ENCODE measurements at places on chromosomes 1 and 21. TPM values are rescaled to one million over a fixed set of nuclear protein-coding genes. Genes with fewer than 3 reads are reported as not detected.

- no peak for DNase-seq
Measured at GRCh38 chr1:151131701-151132334, 14.6 kb downstream of the SEMA6C start.

DNA sequence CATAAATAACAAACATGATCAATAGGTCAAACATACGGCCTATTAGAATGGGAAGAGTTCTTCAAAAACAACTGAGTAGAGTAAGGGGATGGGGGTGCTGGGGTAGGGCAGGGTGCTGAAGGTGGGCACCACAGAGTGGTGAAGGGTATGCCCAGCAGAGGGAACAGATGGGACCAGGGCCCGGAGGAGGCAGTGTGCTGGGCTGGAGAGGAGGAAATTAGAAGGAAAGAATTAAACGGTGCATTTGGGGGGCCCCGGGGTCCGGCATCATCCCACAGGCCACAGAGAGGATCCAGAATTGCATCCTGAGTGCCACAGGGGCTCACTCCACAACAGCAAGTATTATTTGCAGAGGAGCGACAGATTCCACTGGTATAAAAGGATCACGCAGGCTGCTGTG, 94.5 kb downstream of the GLIS1 start:
- no peak for DNase-seq

GPA33 gene
- not detected for total RNA-seq

DNA sequence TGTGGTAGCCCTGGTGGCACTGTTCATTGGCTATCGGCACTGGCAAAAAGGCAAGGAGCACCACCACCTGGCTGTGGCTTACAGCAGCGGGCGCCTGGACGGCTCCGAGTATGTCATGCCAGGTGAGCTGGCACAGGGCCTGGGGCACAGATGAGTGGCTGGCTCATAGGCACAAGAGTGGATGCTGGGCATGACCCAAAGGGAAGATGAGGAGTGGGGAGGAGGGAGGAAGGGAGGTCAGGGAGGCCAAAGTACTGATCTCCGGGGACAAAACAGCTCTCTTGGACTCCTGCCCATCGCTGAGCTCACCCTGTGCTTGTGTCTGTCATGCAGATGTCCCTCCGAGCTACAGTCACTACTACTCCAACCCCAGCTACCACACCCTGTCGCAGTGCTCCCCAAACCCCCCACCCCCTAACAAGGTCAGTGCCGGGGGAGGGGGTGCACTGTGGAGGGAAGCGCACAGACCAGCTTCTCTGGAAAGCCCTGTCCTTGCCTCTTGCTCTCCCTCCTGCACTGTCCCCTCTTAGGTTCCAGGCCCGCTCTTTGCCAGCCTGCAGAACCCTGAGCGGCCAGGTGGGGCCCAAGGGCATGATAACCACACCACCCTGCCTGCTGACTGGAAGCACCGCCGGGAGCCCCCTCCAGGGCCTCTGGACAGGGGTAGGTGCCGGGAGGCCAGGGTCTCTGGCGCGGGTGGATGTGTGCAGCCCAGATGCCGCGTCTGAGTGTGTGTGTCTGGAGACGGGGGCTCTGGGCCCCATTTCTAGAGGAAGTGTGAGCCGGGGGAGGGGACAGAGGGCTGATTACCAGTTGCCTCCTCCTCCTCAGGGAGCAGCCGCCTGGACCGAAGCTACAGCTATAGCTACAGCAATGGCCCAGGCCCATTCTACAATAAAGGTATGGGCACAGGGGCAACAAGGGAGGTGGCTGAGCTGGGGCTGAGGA, 7.3 kb upstream of the LRRC71 start:
- DNase-seq = no peak

- DNase-seq = no peak
Measured at GRCh38 chr21:41338455-41338854, 21.9 kb downstream of the FAM3B start.

AKR7A3 gene
- 0.18 TPM for total RNA-seq

GRCh38 chr1:203204756-203205155, 18.3 kb upstream of the CHI3L1 start:
- DNase-seq = no peak

DNA sequence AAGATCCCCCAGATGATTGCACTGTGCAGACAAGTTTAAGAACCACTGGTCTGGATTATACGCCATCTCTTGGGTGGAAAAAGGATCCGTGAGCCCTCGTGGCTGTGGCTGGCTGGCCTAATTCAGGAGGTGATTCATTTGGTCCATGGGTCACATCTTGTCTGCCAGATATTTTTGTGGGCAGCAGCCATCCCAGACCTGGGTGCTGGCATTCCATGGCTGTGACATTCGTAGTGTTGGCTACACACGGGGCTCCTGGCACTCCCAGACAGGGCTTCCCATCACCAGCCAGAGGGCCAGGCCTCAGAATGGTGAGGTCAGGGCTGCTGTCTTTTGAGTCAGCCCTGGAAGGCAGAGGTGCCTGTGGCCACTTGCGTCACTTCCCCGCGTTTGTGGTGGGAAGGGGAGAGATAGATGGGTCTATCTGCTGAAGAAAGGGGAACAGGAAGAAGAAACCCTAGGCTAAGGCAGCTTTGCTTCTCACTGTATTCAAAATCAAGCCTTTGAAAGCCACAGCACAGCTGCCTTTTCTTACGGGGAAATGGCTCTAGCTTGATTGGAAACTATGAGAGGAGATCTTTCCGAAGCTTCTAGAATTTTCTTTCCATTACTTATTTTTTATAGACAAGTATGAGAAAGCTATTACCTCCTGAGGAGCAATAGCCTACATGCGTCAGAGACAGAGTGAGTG, 32.4 kb downstream of the EIF2D start:
- DNase-seq = no peak

CZIB gene
- total RNA-seq = 35.6 TPM

DNA sequence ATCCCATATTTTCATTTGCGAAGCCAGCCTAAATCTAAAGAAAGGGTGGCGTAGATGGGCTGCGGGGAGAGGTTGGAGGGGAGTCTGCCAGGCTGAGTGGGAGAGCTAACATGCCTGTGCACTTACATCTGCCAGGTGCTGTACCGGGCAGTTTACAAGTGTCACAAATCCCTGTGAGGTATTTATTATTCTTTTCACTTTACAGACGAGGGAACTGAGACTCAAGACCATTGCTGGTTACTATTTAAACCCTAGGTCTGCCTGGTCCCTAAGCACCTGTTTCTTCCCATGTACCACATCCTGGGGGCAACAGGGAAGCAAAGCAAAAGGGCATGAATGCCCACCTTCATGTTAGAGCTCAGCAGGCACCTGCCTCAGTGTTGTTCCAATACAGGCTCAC, 19.4 kb upstream of the EFNA1 start:
- no peak for DNase-seq

DNA sequence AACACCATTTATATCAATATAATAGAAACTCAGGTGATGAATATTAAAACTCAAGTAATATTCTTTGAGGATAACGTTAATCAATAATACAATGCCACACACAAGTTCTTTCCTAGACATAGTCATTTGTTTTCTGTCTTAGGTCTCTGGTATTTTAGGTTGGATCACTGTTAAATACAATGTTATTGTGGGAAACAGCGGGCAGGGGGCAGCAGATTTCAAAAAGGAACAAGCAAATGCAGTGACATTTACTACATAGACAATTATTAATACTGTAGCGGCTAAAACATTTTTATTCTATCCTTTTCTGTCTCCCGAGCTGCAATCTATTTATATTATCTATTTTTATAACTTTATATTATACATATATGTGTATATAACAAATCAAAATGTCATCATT, 186.4 kb upstream of the ZNHIT6 start:
- DNase-seq = peak; percentile 9

GRCh38 chr1:211333906-211334305, 7.3 kb downstream of the TRAF5 start:
- DNase-seq = no peak

NCDN gene
- 14.3 TPM for total RNA-seq

- no peak for DNase-seq
Measured at GRCh38 chr1:104665300-104665699, 915.6 kb downstream of the AMY1C start.

GCSAML gene
- total RNA-seq = not detected

GRCh38 chr1:154689083-154689482, 81.1 kb upstream of the ADAR start:
- DNase-seq = no peak

DNA sequence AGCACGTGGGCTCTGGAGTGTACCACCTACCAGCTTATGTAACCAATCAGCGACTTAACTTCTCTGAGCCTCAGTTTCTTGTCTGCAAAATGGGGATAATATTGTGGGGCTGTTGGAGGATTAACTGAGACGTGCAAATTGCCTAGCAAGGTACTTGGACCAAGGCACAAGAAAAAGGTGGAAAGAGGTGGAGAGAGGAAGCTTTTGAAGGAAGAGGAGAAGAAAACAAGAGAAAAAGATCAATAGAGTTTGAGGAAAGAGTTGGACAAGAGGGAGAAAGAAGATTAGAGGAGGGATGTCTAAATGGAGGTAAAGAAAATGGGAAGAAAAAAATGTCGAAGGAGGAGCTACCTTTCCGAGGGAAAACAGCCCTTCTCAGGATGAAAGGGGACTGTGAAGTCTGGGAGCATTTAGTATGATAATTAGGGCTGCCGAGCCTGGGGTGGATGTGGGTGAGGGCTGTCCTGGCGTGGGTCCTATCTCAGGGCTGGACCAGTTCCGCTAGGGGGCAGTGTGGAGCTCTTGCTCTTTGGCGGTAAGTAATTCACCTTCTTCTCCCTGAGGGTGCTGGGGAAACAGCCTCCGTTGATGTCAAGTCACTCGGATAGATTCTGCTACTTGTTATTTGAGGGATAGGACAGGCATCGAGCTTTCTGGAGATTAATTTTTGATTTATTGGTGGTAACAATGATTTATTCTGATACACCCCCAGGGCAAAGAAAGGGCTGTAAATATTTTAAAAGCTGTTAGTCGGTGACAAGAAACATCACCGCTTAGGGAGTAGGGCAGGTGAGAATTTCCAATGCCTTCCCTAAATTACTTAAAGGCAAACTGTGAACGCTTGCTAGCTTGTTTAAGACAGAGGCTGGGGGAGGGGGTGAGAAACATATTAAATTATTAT, 79.0 kb upstream of the NFASC start:
- no peak for DNase-seq

GRCh38 chr1:6465461-6466005, 440 bp downstream of the TNFRSF25 start:
- no peak for DNase-seq

- DNase-seq = no peak
Measured at GRCh38 chr1:46020010-46020409, 112.4 kb downstream of the PIK3R3 start.

PFKFB2 gene
- total RNA-seq = 12.5 TPM

- DNase-seq = no peak
Measured at GRCh38 chr1:33031506-33031905, 5.2 kb downstream of the AK2 start.

GRCh38 chr21:28099001-28099705, 893.5 kb downstream of the LTN1 start:
- DNase-seq = no peak

RGSL1 gene
- not detected for total RNA-seq

GRCh38 chr21:37402251-37402867, 35.8 kb downstream of the DYRK1A start:
- DNase-seq = no peak

DNA sequence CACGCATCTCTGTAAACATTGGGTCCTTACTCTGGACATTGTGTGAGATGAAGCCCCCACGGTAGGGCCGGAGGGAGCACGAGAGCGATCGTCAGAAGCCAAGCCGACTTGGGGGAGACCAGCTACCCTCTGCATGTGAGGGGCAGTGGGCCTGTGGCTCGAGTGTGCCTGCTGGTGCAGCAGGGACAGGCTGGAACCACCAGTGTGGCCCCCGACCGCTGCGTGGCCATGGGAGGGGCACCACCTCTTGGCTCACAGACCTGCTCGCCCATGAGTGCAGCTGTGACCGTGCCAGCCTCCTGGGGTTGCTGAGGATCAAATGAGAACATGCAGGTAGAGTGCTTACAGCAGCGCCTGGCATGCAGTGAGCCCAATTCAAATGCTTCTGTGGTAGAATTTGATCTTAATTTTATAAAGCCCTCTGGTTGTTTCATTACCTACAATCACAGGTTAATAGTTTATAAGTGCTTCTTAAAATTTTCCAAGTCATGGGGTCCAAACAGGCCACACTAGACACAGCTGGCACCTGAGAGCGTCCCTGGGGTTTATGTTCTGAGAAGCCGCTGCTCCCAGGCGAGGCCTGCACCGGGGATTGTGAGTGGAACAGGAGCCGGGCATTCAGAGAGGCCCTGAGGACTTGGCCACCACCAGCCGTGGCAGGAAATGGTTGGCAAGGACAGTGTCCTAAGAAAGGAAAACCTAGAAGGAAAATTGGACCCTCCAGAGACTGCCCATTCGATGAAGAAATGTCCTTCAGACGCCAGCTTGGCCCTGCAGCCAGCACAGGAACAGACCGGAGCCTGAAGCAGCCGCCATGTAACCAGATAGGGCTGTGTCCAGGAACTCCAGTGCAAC, 22.6 kb upstream of the ADARB1 start:
- DNase-seq = no peak

GRCh38 chr1:54006508-54006907, 11.5 kb downstream of the LDLRAD1 start:
- no peak for DNase-seq
